ENCODE measurements at places on chromosomes 7 and 10.

DNA sequence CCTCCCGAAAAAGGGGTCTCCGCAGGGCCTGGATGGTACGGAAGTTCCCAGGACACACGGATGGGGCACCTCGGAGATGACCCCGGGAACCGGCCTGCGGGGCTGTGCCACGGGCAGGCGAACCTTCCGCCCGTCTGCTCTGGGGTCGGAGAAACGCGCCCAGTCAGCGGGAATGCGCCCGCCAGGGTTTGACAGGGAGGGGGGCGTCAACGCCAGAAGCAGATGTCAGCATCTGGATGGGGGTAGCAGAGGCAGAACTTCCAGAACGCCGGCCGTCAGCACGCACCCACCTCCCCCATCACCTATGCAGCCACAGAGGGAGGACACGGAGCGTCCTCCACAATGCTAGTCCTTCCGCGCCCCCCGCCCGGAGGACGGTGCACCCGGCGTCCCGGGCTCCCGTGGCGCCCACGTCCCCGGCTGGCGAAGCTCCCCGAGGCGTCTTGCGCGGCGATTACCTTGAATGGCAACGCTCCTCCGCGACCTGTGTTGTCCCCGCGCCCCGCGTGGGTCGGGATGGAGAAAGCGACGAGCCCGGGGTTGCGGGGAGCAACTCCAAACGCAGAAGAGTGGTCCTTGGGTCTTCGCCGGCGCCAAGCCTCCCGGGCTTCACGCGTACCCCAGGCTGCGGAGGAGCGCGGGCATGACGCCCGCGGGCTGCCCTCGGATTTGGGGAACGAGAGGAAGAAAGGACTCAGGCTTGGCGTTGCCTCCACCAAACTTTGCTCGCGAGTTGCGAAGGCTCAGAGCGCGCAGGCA is 561 bp downstream of the FGFR2 start:
- DNase-seq, result peak; percentile 65

GRCh38 chr10:80046629-80047441 is 31.6 kb upstream of the TMEM254 start:
- DNase-seq, result peak; percentile 90

- DNase-seq, result peak; percentile 66
These were observed 14.1 kb upstream of the AKR1B10 start for GRCh38 chr7:134513169-134513752.

- DNase-seq, result no peak
These were observed 129.3 kb upstream of the ACBD5 start for GRCh38 chr10:27369880-27370279.

GRCh38 chr10:61323726-61324125 is 129.5 kb downstream of the TMEM26 start:
- no peak for DNase-seq

GRCh38 chr7:79495544-79496272 is 42.2 kb upstream of the MAGI2 start:
- DNase-seq, result no peak

- no peak for DNase-seq
These were observed 57.1 kb downstream of the ZNF467 start for GRCh38 chr7:149716007-149716931.

DNA sequence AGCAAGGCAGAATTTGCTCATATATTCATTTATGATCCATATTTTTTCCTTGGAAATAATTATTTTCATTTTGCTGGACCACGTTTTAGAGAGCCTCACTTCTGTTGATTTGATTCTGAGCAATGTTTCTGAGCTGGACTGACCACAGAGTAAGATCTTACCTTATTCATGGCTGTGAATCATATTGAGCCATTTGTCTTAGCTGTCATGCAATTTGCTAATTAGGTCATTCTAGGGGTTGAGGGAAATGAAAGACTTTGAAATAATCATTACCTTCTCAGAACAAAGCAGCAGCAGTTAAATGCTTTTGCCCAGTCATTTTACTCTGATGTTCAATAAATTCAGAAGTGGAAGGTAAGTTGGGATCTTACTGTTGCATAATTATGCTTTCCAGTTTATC is 251.4 kb downstream of the SDK1 start:
- DNase-seq, result no peak

GRCh38 chr10:78594559-78595268 is 474.1 kb upstream of the ZMIZ1 start:
- DNase-seq, result no peak

GRCh38 chr7:77791336-77791735 is 6.9 kb downstream of the TMEM60 start:
- no peak for DNase-seq

- no peak for DNase-seq
These were observed 139.3 kb upstream of the KLF6 start for GRCh38 chr10:3924344-3924743.

- no peak for DNase-seq
These were observed 152.2 kb downstream of the DNAJB6 start for GRCh38 chr7:157488966-157489365.

DNA sequence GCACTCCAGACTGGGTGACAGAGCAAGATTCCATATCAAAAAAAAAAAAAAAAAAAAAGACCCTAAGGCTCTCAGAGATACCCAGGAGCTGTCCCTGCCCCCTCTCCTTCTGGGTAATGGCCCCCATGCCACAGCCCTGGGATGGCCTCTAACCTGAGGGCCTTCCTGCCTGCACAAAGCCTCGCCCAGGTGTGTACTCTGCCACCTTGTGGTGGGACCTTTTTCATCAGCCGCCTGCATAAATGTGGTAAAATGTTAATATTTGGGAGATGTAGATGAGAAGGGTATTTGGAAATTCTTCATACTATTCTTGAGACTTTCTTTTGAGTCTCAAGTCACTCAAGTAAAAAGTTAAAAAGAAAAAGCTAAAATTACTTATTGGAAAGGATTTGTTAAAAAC is 46.3 kb upstream of the RNF216 start:
- peak; percentile 27 for DNase-seq

DNA sequence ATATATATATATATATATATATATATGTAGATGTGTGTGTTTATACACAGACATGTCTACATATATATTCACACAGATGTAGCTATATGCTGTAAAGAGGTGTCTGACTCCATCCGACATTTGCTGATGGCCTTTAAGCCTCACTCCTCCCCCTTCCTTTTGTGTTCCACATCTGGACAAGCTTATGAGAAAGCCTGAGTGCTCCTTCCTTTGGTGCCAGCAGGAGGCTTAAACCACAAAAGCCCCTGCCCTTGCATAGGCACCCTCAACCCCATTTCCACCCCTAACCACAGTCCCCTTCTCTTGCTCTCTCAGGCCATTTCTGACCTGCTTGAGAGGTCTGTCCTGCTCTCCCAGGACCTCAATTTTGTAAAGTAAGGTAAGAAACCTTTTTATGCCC is 98.7 kb downstream of the SVOPL start:
- DNase-seq, result no peak

DNA sequence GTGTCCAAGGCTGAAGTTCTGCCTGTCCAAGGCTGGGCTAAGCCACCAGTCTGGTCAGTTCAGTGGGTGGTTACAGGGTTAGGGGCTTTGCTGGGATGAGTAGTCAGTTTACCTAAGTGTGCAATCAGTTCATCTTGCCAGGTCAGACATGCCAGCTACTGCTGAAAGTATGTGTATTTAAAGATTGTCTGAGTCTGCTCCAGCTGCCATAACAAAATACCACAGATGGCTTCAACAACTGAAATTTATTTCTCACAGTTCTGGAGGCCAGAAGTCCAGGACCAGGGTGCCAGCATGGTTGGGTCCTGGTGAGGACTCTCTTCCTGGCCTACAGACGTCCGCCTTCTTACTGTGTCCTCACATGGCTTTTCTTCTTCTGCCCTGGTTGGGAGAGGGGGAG is 52.4 kb upstream of the TNS3 start:
- no peak for DNase-seq

GRCh38 chr10:82308641-82309040 is 433.6 kb downstream of the NRG3 start:
- DNase-seq, result no peak

DNA sequence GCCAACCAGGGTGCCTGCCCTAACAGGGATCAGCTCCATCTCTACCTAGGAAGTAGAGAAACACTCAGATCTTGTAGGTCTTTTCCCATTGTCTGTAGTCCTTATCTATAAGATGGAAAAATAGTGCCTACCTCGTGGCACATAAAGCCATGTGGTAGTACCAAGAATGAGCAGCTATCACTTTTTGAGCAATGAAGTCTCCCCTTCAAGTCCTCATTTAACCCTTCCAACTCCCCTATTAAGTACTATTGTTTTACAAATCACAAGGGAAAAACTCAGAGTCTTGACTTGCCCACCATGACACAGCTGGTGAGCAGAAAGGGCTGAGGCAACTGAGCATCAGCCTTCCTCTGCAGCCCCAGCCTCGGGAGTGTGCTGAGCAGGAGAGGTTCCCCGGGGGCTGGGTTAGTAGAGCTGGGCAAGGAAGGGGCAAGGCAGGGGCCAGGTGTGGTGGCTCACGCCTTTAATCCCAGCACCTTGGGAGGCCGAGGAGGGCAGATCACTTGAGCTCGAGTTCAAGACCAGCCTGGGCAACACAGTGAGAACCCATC is 3.3 kb downstream of the FRAT2 start:
- no peak for DNase-seq

- peak; percentile 36 for DNase-seq
These were observed 824.1 kb downstream of the CCSER2 start for GRCh38 chr10:85152496-85152895.

GRCh38 chr10:78176320-78177317 is 143.0 kb downstream of the RPS24 start:
- peak; percentile 56 for DNase-seq

GRCh38 chr10:48451969-48452878 is 145.7 kb downstream of the MAPK8 start:
- DNase-seq, result no peak

- DNase-seq, result no peak
These were observed 36.3 kb upstream of the RNF32 start for GRCh38 chr7:156604311-156604710.

GRCh38 chr10:80275756-80276155 is 13.7 kb downstream of the MAT1A start:
- no peak for DNase-seq

GRCh38 chr7:2616387-2617324 is 15.1 kb upstream of the TTYH3 start:
- peak; percentile 63 for DNase-seq

- DNase-seq, result no peak
These were observed 9.6 kb upstream of the DMBT1 start for GRCh38 chr10:122550983-122551382.

DNA sequence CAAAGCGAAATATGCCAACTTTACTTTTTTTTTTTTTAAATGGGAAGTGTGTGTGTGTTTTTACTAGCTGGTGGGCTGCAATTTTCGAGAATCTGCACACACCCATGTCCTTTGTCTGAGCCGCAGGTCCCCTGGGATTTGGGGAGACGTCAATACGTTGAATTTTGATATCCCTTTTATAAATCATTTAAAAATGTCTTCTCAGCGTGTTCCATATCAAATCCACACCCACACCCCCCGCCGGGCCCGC is 404 bp upstream of the FMC1 start:
- DNase-seq, result no peak

DNA sequence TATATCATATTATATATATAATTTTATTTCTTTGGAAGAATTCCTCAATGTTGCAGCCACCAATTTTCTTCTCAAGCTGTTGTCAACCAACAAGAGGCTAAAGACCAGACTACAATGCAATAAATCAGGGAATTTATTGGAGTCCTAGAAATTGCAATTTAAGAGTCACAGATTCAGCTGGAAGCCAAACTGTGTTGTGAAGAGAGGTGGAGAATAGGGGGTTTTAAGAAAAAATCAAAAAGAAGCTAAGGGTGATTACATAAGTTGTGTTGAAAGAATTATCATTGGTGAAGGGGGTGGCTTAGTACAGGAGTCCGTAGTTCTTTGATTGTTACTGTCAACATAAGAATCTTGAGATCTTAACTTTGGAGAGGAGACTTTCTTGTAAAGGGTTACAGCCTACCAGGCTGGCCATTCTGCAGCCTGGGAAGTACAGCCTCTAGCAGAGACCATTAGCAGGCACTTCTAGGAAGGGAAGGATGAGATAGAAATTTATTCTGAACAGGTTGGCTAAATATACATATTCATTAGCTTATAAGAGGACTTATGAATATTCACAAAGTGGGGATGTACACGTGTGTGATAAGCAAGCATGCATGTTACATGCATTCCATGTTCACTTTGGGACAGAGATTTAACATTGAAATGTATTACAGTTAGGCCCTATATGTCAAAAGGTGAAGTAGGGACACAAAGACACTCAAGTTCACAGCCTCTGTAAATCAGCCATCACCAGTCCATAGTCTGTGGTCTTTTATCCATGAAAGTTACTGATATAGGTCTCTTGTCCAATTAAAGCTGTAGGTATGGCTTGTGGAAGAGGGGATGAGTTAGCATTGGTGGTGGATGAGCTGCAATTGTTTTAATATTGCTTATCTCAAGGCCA is 8.3 kb upstream of the TMEM168 start:
- DNase-seq, result peak; percentile 3

DNA sequence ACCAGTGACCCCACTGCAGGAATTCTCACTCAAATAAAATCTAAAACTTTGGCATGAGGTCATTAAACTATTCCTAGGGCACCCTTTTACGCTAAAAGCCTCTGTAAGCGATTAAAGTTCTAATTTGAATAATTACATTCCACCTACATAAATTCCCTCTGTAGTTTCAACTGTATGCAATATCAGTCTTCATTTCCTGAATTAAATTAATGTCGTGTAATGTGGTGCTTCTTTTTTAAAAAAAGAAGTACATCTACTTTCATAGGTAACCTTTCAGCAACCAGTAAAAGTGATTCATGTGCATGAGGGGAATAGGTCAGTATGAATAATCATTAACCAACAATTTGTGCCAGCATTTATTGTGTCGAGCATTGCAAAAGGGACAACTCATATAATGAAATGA is 44.7 kb downstream of the IMMP2L start:
- no peak for DNase-seq

- no peak for DNase-seq
These were observed 225.4 kb downstream of the ZMYND11 start for GRCh38 chr10:360653-361052.

GRCh38 chr7:50281680-50282445 is 22.7 kb upstream of the IKZF1 start:
- no peak for DNase-seq

DNA sequence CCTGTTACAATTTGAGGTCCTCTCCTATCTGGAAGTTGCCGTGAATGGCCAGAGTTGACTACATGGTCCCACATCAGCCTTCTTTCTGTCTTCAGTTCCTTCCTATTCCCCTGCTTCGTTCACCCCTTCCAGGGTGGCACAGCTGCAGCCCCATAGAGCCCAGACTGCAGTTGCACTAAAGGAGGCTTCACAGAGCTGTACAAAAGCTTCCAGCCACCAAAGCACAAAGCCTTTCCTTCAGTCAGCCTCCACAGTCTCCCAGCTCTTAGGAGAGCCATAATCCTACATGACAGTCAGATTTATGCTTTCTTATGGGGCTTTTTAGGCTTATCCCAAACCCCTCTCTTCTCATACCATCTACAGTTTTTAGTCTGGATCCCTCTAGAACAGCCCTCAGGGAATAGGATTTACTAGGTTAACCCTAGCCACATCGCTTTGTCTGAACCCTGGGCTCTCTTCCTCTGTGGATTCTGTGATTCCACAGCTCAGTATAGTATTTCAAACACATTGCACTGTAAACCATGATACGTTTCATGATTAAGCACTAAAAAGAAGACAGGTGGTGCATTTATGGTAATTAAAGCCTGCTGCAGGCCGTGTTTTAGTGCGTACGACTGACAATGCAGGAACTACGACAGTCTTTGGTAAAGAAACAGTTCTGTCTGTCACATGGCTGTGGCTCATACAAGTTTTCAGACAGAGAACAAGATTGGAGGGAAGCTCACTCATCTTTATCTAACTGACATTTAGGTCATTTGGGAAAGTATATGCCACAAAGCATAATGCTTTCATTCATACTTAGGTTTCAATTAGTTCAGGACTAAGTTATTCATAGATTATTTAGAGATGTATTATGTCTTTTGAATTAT is 208.3 kb upstream of the KMT2E start:
- no peak for DNase-seq
